A549 treated with GW870086 at 1 μM for 4 hours (cell line): ENCODE measurements at places on chromosomes 11 and 22. TPM values are rescaled to one million over a fixed set of nuclear protein-coding genes. Genes with fewer than 3 reads are reported as not detected.

The LARGE1 gene
- 3.7 to 4.5 TPM (median 4.2 TPM) in 5 replicates for total RNA-seq

The SLC22A6 gene
- total RNA-seq, result not detected in 5 replicates

The RTN4RL2 gene
- 50.4 to 95.0 TPM (median 89.7 TPM) in 5 replicates for total RNA-seq

The SELENOO gene
- 14.9 to 19.5 TPM (median 17.9 TPM) in 5 replicates for total RNA-seq

The TRPM5 gene
- not detected in 5 replicates for total RNA-seq

The RAB39A gene
- 0.15 to 0.72 TPM (median 0.39 TPM) in 5 replicates for total RNA-seq

The CHADL gene
- not detected in 5 replicates for total RNA-seq

The OR5P2 gene
- not detected in 5 replicates for total RNA-seq

The MTNR1B gene
- not detected in 5 replicates for total RNA-seq

The BIK gene
- total RNA-seq, result 1.4 to 2.0 TPM (median 1.5 TPM) in 5 replicates
